ENCODE measurements at places on chromosomes 6 and 20.

- DNase-seq, result no peak
These were observed 123.7 kb upstream of the FOXQ1 start for GRCh38 chr6:1188199-1188598.

DNA sequence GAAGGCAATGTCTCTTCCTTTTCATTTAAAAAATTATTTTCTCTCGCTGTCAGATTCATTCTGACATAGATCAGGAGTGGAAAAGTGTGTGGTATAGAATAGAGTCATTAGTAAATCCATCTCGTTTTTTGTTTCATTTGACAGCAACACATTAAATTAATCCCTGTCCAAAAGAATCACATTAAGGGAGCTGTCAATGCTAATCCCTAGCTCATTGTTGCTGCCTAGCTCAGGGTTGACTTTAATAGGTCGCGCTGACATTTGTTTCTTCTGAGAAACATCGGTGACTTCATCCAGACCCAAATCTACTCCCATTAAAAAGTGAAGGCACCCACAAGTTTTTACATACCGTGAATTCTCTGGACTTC, 25.4 kb upstream of the MAP3K7 start:
- no peak for DNase-seq

- DNase-seq, result no peak
These were observed 154.9 kb upstream of the CARMIL1 start for GRCh38 chr6:25124216-25124715.

DNA sequence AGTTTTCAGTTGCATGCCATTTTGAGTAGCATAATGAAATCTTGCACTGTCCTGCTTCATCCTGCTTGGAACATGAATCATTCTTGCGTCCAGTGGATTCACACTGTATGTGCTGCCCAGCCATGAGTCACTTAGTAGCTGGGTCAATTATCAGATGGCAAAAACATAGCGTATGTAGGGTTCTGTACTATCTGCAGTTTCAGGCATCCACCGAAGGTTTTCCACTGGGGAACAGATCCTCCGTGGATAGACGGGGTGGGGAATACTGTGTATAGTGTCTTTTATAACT, 61.4 kb downstream of the IL22RA2 start:
- DNase-seq, result no peak

DNA sequence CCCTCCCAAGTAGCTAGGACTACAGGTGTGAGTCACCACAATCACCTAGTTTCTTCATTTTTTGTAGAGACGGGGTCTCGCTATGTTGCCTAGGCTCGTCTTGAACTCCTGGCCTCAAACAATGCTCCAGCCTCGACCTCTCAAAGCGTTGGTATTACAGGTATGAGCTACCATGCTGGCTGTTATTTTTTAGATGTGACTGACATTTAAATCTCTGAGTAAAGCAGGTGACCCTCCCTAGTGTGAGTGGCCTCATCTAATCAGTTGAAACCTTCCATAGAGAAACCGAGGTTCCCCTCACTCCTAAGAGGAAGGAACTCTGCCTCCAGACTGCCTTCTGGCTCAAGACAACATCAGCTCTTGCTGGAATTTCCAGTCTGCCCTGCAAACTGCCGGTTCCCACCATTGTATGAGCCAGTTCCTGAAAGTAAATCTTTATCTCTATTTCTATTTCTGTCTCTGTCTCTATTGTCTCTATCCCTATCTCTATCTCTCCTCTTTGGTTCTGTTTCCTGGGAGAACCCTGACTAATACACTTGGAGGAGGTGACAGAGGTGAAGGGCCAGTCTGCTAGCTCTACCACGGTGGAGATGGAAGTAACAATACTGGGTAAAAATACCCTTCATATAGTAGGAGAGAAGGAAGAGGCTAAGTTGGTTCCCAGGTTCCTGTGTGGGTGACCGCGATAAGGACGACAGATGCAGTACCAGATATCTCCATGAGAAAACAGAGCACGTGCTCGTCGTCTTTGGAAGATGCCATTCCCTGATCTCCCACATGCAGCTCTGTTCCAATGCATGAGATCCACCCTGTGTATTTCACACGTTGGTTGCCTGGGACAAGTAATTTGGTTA, 81.0 kb downstream of the MYB start:
- no peak for DNase-seq
